ENCODE measurements at places on chromosomes 6 and 20. TPM values are rescaled to one million over a fixed set of nuclear protein-coding genes. Genes with fewer than 3 reads are reported as not detected.

The CST4 gene
- total RNA-seq, result not detected

The EYS gene
- total RNA-seq, result not detected

The HLA-F gene
- total RNA-seq, result 629 TPM

The PDE7B gene
- total RNA-seq, result 0.25 TPM

The GSTA1 gene
- 0.63 TPM for total RNA-seq

The SOX4 gene
- total RNA-seq, result 1.7 TPM

The MARCKS gene
- total RNA-seq, result 4.0 TPM

The TP53TG5 gene
- total RNA-seq, result not detected

The PRDM13 gene
- total RNA-seq, result not detected

The DLK2 gene
- total RNA-seq, result 0.89 TPM

DNA sequence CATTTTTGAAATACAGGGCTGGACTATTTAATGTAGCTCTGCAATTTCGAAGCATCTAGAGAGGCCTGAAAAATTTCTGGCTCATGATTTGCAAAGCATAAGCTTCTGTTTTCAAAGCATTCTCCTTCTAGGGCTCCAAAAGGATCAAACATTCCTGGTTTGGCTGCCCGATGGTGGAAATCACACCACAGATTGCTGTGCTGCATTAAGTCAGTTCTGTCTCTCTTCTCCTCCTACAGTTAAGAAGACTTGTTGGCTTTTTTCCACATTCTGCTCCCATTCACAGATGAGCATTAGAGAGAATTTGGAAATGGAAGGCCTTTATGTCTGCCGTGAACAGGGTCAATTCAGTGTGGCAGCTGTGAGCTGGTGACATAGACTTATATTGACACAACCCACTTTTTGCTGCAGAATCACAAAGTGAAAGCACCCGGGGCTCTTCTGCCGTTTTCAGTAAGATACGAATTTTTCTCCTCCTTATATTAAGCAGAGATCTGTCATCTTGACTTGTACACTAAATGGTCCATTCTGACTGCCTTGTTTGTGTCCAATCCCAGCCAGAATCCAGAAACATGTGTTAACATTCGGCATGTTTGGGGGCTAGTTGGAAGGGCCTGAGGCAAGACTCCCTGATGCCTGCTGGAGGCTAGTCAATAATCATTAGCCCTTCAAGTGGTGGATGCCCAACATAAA lies 330.8 kb upstream of the DEFB112 start:
- no peak overlapping the region for H3K27ac ChIP-seq
- no peak overlapping the region for H3K4me3 ChIP-seq
- H3K36me3 ChIP-seq, result no peaks in the 10 kb centered on the region
- no peaks in the 10 kb centered on the region for H3K4me1 ChIP-seq
- no peak for DNase-seq

GRCh38 chr6:21332077-21332476 lies 261.5 kb upstream of the SOX4 start:
- no peak for DNase-seq
- peaks cover 6% of the 10 kb centered on the region for H3K27me3 ChIP-seq
- no peaks in the 10 kb centered on the region for H3K36me3 ChIP-seq
- no peaks in the 10 kb centered on the region for H3K4me1 ChIP-seq
- H3K4me3 ChIP-seq, result no peak overlapping the region

GRCh38 chr6:11193434-11193833 lies 39.0 kb downstream of the NEDD9 start:
- no peak for DNase-seq
- no peak overlapping the region for H3K27ac ChIP-seq
- no peaks in the 10 kb centered on the region for H3K27me3 ChIP-seq
- no peak overlapping the region for H3K4me3 ChIP-seq
- H3K4me1 ChIP-seq, result peaks cover 3% of the 10 kb centered on the region

DNA sequence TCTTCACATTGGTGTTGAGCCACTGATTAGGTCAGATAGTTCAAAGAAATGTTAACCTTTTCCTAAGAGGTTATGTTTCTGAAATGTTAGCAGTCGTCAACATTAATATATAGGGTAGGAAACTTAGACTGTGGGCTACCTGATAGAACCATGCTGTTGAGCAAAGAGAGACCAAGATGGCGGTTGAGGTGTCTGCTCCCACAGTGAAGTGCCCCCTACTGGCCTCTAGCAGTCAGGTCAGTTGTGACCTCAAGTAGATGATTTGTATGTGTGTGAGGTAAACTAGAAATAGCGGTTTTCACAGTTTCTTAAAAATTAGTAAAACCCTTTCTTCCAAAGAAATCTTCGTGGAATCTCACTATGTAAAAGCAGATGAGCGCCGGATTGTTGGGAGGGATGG lies 40.3 kb downstream of the MTHFD1L start:
- H3K36me3 ChIP-seq, result no peaks in the 10 kb centered on the region
- H3K27ac ChIP-seq, result no peak overlapping the region
- no peak overlapping the region for H3K4me3 ChIP-seq

DNA sequence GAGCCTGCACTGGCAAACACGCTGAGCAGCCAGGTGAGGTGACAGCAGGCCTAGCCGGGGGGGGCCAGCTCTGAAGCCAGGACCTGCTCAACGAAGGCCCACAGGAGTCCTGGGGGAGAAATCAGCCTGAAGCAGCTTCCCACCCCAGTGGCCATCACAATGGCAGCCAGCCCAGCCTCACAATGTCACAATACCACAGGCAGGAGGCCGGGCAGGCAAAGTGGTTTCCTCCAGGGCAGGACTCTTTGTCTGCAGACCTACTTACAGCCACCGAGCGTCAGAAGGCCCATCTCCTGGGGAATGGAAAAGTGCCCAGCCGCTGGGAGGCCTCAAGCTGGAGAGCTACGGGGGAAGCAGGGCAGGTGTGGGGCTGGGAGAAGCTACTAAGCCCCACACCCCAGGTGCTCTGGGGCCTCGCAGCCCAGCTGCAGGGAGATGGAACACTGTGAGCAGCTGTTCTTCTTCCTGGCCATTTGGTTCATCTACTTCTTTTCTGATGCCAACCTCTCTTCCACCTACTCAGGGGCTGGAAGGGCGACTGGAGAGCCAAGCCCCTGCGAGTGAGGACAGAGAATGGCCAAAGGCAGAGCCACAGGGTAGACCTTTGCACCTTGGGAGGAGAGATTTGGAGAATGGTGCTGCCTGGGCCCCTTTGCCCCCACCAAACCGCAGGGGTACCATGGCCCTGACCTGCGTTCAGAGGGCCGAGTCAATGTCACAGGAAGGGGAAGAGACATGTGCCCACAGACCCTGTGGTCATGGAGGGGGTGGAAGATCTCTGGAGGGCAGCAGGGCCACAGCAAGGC lies 22.3 kb upstream of the AVP start:
- peaks cover 5% of the 10 kb centered on the region for H3K36me3 ChIP-seq
- no peaks in the 10 kb centered on the region for H3K27me3 ChIP-seq
- peak overlapping the region; percentile 24 for H3K27ac ChIP-seq
- peaks cover 17% of the 10 kb centered on the region for H3K4me1 ChIP-seq

- no peaks in the 10 kb centered on the region for H3K27me3 ChIP-seq
- no peak overlapping the region for H3K4me3 ChIP-seq
- DNase-seq, result no peak
Observed at GRCh38 chr20:57189713-57190112, 76.7 kb downstream of the BMP7 start.

DNA sequence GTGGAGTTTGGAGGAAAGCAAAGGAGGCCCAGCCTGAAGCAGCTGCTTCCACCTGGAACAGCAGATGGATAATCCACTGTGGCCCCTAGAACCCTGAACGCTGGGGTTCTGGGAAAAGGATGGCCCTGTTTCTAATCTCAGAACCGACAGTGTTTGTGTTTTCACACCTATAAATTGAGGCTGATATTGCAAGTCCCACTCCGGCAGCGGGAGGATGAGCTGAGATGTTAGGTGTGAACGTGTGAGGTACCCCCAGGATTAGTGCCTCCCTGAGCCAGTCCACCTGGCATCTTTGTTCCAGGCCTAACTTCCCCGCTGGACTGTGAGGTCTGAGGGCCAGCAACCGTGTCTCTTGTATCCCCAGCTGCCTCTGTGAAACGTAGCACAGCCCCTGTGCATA lies 7.8 kb upstream of the CDH4 start:
- no peak for DNase-seq
- peaks cover 2% of the 10 kb centered on the region for H3K4me1 ChIP-seq
- no peak overlapping the region for H3K27ac ChIP-seq
- peaks cover 43% of the 10 kb centered on the region for H3K27me3 ChIP-seq
- H3K4me3 ChIP-seq, result no peak overlapping the region
- no peaks in the 10 kb centered on the region for H3K36me3 ChIP-seq

DNA sequence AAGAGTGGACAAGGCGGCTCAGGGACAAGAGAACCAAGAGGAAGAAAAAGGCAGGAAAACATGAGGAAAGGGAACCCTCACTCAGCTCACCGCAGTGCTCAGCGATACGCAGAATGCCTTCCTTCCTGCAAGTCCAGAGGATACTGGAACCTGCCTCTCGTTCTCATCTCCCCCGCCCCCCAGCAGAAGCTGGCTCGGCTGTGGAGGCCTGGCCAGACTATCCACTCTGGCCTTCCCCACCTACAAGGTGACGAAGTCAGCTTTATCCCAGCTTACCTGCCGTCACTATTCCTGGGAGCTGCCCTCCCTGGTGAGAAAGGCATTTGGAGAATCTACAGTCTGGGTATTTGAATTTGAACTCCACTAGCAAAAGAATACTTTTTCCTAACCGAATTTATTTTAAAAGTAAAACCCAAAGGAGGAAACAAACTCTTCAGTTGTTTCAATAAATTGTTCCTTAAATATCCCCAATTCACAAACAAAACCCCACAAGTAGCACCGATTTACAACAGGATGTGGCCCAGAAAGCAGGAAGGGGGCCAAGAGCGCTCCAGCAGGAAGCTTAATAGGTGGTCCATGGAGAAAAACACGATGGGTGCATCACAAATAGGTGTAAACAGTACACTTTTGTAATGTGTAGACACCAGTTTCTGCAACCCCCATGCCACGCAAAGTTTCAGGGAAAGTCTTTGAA lies 2.1 kb upstream of the DIDO1 start:
- H3K27ac ChIP-seq, result peak overlapping the region; percentile 93
- no peaks in the 10 kb centered on the region for H3K36me3 ChIP-seq
- no peaks in the 10 kb centered on the region for H3K27me3 ChIP-seq
- peak overlapping the region; percentile 96 for H3K4me3 ChIP-seq

DNA sequence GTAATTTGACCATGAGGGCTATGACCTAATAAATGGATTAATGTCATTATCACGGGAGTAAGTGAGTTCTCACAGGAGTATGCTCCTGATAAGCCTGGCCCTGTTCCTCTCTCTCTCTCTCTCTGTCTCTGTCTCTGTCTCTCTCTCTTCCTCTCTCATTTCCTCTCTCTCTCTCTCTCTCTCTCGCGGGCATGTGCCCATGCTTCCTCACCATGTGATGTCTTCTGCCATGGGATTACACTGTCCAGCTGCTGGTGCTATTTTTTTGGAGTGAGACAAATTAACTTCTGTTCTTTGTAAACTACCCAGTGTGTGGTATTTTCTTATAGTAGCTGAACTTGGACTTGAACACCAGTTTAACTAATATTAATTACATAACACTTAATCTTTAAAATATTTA lies 374.3 kb upstream of the GJE1 start:
- no peak overlapping the region for H3K27ac ChIP-seq
- peaks cover 2% of the 10 kb centered on the region for H3K36me3 ChIP-seq
- no peaks in the 10 kb centered on the region for H3K4me1 ChIP-seq

DNA sequence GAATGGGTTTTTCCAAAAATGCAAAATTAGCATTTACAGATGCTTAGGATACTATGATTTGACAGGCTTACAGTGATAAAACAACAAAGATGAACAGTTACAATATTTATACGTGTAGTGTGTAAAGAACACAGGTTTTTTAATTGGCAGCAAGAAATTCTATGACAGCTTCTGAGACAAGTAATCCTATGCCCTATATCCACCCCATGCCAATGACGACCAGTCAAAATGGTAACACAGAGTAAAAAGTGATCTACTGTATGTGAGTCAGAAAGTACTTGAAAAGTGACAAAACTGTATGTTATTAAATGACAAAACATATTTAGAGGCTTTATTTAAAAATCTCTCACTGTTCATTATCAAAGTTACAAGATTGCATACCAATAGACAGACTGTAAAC lies 99.5 kb downstream of the PRDM1 start:
- no peak overlapping the region for H3K4me3 ChIP-seq
- no peak for DNase-seq
- H3K36me3 ChIP-seq, result no peaks in the 10 kb centered on the region
- H3K27ac ChIP-seq, result peak overlapping the region; percentile 35
- no peaks in the 10 kb centered on the region for H3K27me3 ChIP-seq

GRCh38 chr6:11769244-11769643 lies 9.4 kb downstream of the ADTRP start:
- H3K27me3 ChIP-seq, result peaks cover 30% of the 10 kb centered on the region
- H3K27ac ChIP-seq, result no peak overlapping the region
- no peak overlapping the region for H3K4me3 ChIP-seq

- H3K36me3 ChIP-seq, result peaks cover 3% of the 10 kb centered on the region
- no peak overlapping the region for H3K4me3 ChIP-seq
- no peak overlapping the region for H3K27ac ChIP-seq
- peaks cover 6% of the 10 kb centered on the region for H3K4me1 ChIP-seq
- H3K27me3 ChIP-seq, result no peaks in the 10 kb centered on the region
Observed at GRCh38 chr6:170180671-170181337, 110.1 kb downstream of the DLL1 start.

GRCh38 chr6:85581572-85581971 lies 12.1 kb downstream of the SNX14 start:
- H3K27me3 ChIP-seq, result no peaks in the 10 kb centered on the region
- peaks cover 2% of the 10 kb centered on the region for H3K36me3 ChIP-seq
- no peak for DNase-seq
- H3K4me1 ChIP-seq, result peaks cover 13% of the 10 kb centered on the region

DNA sequence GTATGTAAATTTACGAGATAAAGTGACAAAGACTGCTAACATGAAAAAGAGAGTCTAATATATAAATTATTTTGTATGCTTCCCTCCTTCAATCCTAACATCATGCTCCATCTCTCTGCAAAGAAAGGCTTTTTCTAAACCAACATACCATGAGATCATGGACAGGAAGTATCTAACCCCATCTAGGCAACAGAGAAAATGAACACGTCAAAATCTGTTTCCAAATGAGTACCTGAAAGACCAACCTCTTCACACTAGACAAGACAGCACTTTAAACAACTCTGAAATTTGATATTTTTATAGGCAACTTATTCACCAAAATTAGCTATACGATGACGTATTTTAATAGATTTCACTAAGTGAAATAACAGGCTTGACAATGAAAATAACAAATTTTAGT lies 54.6 kb downstream of the MAN1A1 start:
- peaks cover 5% of the 10 kb centered on the region for H3K4me1 ChIP-seq
- peaks cover 2% of the 10 kb centered on the region for H3K36me3 ChIP-seq
- no peak for DNase-seq

GRCh38 chr6:148565930-148566663 lies 180.7 kb upstream of the UST start:
- H3K27me3 ChIP-seq, result peaks cover 20% of the 10 kb centered on the region
- no peaks in the 10 kb centered on the region for H3K36me3 ChIP-seq
- H3K27ac ChIP-seq, result no peak overlapping the region
- H3K4me1 ChIP-seq, result peaks cover 14% of the 10 kb centered on the region
- DNase-seq, result no peak
